ENCODE measurements at places on chromosomes 3 and 15. TPM values are rescaled to one million over a fixed set of nuclear protein-coding genes. Genes with fewer than 3 reads are reported as not detected.

The IGSF11 gene
- not detected for total RNA-seq

The CFAP161 gene
- total RNA-seq, result not detected

The TMC3 gene
- total RNA-seq, result not detected

The INSYN1 gene
- 0.18 TPM for total RNA-seq

The EPHA3 gene
- 0.18 TPM for total RNA-seq

Data from IMR-90 (cell line).